NCI-H2081 treated with DMSO at 0.1 percent for 48 hours (cell line): ENCODE measurements at places on chromosomes 4 and X.
A peak's percentile ranks its signal among the peaks of the same experiment; 100 is the strongest.

DNA sequence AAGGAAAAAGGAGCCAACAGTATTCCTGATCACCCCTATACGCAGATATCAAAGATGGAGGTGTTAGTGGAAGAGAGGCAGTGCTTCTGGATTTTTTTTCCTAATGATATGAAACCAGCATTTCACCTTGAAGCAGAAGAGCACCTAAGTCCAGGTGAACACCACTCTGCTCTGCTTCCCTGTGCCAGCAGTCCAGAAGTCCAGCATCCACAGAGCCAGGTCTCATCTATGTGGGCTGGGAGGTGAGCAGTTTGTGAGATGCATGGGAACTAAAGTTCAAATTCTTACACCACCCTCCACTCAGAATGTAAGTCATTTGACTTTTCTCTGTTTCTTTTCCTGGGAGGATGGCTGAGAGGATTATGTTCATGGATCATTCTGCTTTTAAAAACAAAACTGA is 202.6 kb downstream of the RELL1 start:
- DNase-seq, result no peak

DNA sequence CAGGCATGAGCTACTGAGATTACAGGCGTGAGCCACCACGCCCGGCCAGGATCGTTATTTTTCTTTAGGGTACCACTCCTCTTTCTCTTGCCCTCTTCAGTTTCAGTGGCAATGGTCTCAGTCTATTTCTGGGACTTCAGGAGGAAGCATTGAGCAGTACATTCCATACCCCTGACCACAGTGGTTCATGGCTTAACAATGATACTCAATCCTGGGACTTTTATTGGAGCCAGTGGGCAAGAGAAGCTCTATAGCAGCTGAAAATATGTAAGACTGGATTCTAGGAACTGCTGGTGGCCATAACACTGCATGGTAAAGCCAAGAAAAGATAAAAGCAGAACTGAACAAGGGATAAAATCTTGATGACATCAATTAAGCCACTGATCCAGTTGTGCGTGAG is 5.8 kb upstream of the CCNA2 start:
- no peak for DNase-seq

GRCh38 chr4:2859514-2859913 is 15.9 kb downstream of the ADD1 start:
- no peak for DNase-seq

- peak; percentile 83 for DNase-seq
Observed at GRCh38 chr4:139934708-139935195, 219.2 kb downstream of the MAML3 start.

- peak; percentile 4 for DNase-seq
Observed at GRCh38 chr4:165131247-165131832, 18.7 kb upstream of the TMEM192 start.

- no peak for DNase-seq
Observed at GRCh38 chr4:185737489-185738037, 74.4 kb downstream of the SORBS2 start.

- no peak for DNase-seq
Observed at GRCh38 chr4:75243570-75243969, 270.6 kb downstream of the RCHY1 start.

GRCh38 chr4:3867403-3868100 is 101.4 kb downstream of the ADRA2C start:
- DNase-seq, result no peak

- peak; percentile 43 for DNase-seq
Observed at GRCh38 chr4:158255727-158256324, 45.5 kb downstream of the TMEM144 start.
